Sciatic nerve (tissue), 2 donors: ENCODE measurements at places on chromosomes 11 and 22.
A peak's percentile ranks its signal among the peaks of the same experiment; 100 is the strongest.

GRCh38 chr11:8709002-8709672 is 26.5 kb downstream of the RPL27A start:
- peak; percentile 95 for DNase-seq

GRCh38 chr11:103465555-103466140 is 356.4 kb downstream of the DYNC2H1 start:
- no peak for DNase-seq

DNA sequence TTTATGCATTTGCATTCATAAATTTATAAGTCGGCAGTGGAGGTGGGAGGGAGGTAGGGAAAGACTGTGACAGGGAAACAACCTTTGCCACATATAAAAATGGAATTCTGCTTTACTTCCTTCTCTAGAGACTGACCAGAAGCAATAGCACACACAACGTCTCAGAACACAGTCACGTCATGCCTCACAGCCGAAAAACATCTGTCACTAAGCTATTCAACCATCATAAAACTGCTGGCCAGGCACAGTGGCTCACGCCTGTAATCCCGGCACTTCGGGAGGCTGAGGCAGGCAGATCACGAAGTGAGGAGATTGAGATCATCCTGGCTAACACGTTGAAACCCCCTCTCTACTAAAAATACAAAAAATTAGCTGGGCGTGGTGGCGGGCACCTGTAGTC is 101.0 kb upstream of the CHRM4 start:
- DNase-seq, result no peak

DNA sequence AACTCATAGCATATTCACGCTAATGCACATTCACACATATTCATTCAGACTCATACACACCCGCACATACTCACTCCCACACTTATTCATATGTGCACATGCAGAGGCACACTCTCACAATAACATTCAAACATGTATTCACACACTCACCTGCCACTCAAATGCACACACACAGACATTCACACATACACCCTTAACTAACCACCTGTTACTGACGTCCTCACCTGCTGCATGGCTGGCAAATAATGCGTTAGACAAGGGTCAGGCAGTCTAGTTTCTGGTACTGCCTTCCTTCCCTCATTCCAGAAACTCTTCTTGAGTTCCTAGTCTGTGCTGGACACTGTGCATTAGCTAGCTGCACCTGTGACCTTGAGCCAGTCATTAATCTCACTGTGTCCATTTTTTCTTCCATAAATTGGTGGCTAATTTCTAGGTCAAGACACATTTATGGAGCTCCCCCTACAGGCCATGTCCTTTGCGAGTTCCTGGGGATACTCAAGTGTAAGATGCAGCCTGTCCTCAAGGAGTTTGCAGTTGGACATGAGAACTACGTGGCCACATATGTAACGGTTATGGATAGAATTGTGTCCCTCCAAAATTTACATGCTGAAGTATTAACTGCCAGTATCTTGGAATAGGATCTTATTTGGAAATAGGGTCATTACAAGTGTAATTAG is 34.5 kb upstream of the SEZ6L start:
- DNase-seq, result no peak

DNA sequence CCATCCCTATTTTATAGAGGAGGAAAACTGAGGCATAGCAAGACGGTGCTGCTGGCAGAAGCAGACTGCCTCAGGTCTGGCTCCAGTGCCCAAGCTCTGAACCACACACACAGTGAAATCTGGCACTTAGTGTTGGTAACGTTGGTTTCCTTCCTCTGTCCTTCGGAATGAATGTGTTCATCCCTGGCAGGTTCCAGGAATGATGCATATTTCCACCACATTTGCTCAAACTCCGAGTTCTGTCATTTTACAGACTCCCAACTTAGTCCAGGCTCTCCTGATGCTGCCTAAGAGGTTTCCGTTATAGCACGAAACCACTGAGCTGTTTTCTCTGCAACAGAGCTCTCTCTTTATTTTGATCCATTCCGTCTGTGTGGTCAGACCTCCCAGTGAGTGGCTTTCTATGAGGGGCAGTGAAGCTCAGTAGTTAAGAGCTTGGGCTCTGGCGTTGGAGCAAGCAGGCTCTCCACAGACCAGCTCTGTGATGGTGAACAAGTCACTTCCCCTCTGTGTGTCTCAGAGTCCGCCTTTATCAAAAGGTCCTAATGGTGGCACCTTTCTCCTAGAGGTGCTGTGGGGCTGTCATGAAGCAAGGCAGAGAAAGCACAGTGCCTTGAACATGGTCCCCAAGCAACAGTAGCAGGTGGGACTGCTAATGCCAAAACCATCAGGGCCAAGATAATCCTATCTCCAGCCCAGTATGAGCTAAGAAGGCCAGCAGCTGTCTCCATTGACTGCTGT is 200.3 kb downstream of the MYO18B start:
- DNase-seq, result no peak

DNA sequence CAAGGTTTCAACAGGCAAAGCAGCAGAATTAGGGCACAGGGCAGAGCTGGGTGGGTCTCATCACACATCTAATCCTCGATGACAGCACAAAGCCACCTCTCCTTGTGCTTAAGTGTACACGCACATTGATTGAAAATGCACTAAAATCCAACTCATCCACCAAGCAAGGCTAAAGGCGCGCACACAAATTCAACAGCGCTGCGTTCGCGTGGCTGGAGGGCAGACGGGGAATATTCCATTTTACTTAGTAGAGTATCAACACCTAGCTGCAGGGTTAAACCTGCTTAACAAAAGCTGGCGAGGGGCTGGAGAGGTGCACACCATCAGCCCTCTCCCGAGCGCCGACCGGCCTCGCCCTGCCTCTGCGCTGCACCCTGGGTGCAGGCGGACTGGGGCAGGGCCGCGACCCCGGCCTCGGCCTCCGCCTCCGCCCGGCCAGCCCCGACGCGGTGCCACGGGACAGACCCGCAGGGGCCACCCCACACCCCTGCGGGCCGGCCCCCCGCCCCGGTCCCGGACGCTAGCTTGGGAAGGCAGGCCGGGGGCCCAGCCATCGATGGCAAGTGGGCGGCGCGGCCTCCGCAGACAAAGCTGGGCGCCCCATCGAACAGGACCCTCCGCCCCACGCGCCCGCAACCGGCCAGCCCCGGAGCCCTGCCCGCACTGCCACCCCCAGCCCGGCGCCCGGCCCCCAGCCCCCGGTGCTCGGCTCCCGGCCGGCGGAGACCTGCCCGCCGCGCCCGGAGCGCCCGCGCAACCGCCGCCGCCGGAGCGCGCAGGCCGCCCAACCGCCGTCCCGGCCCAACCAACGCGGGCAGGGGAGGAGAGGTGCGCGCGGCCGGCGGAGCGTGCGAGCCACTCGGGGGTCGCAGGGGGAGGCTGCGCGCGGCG is 929 bp downstream of the PRDM10 start:
- peak; percentile 73 for DNase-seq

DNA sequence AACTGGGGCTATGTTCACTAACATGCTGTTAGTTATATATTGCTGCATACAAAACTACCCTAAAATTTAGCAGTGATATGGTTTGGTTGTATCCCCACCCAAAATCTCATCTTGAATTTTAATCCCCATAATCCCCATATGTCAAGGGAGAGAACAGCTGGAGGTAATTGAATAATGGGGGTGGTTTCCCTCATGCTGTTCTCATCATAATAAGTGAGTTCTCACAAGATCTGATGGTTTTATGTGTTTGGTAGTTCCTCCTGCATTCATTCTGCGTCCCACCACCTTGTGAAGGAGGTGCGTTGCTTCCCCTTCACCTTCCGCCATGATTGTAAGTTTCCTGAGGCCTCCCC is 10.0 kb upstream of the PATL1 start:
- no peak for DNase-seq

DNA sequence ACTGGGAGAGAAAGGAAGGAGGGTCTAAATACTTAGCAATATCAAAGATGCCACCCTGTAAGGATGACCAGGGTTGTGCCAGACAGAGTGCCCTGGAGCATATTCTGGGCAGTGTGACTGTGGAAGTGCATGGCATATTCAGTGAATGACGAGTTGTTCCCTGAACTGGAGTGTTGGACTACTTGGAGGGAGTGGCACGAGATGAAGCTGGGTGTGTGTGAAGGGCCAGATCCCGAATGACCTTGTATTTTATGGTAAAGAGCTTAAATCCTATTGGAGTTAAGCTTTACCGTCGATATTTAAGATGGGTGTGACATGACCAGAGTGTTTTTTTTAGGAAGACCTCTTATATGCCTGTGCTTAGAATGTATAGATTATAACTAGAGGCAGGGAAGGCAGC is 48.8 kb downstream of the STIM1 start:
- DNase-seq, result no peak

GRCh38 chr11:79054636-79055035 is 386.2 kb downstream of the TENM4 start:
- DNase-seq, result no peak

GRCh38 chr11:103534191-103534590 is 425.0 kb downstream of the DYNC2H1 start:
- no peak for DNase-seq

DNA sequence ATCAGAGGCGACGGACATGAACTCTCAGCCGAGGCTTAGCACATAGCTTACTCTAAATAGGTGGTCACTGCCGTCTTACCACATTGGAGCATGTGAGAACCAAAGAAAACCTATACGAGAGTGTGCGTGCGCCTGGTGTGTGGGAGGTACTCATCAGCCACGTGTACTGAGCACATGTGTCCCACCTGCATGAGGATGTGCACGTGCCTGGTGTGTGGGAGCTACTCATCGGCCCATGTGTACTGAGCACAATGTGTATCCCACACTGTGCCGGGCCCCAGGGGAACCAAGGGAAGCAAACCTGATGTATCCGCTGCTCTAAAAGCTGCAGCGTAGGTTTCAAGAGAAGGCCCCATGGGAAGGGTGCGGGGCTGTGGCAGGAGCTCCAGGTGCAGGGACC is 56.4 kb downstream of the ANO1 start:
- DNase-seq, result no peak

GRCh38 chr11:112176077-112176476 is 765 bp downstream of the BCO2 start:
- DNase-seq, result no peak

- DNase-seq, result no peak
These were observed 60.3 kb downstream of the CECR2 start for GRCh38 chr22:17429516-17429915.

DNA sequence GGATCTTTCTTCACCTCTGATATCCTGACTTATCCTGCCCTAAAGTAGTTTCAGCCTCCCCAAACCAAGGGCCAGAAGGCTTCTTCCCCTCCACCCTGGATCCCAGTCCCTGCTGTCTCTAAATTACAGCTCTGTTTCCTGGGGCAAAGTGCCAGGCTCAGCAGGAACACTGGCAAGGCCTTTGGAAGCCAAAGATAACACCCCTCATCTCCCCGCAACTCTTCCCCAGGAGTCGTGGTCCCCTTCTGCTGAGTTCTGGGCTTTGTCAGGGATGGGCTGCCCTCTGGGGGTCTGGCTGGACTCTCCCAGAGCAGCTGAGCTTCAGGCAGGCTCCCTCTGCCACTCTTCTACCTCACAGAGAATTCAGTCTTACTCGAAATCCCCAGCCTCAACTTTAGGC is 53.8 kb upstream of the AMPD3 start:
- no peak for DNase-seq

GRCh38 chr11:11963842-11964773 is 44.3 kb downstream of the DKK3 start:
- no peak for DNase-seq

DNA sequence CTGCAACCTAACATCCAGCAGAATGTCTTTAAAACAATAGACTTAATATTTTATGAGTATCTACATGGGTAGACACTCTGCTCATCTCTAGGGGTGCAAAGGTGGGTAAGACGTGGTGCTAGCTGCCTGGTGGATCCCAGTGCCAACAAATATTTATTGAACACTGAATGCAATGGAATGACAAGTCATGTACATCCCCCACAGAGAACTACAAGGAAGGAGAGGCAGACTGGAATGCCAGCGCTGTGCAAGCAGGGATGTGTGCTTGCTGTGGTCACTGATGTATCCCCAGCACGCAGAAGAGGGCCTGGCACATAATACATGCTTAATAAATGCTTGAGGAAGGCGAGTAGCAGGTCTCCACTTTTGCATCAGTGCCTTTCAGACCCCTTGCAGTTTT is 61.9 kb downstream of the CD6 start:
- DNase-seq, result no peak

DNA sequence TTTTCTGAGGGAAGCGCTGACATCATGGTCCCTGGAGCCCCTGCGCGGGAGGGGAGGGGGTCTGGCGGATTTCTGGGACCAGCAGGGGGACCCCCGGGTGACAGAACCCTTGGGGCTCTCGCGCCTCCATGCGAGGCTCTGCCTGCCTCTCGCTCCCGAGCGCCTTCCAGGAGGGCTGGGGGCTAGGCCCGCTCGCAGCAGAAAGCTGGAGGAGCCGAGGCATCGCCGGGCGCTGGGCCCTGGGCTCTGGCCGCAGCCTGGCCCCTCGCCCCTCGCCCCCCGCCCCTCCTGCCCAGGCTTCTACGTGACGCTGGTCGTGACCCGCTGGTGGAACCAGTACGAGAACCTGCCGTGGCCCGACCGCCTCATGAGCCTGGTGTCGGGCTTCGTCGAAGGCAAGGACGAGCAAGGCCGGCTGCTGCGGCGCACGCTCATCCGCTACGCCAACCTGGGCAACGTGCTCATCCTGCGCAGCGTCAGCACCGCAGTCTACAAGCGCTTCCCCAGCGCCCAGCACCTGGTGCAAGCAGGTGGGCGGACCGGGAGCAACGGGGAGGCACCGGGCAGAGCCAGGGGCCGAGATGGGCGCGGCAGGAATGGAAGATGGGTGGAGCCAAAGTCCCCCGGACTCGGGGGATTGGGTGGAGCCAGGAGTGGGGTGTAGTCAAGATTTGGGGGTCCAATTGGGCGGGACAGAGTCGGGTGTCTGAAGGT is 5.4 kb downstream of the BEST1 start:
- DNase-seq, result no peak

DNA sequence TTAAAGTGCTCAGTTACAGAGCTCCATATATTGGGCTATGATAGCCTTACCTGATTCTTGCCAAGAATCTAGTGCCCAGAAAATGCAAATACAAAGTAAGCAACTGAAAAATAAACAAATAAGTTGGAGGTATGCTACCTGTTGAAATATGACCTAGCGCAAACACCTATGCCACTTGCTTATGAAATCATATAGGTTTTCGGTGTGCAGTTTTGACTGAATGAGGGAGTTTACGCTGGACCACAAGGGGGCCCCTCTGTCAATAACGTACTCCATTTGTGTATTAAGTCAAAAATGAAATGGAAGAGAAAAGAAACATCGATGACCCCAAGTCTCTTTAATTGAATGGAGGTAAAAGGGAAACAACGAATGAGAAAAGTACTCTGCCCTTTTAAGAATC is 84.9 kb upstream of the TRIM77 start:
- DNase-seq, result no peak

DNA sequence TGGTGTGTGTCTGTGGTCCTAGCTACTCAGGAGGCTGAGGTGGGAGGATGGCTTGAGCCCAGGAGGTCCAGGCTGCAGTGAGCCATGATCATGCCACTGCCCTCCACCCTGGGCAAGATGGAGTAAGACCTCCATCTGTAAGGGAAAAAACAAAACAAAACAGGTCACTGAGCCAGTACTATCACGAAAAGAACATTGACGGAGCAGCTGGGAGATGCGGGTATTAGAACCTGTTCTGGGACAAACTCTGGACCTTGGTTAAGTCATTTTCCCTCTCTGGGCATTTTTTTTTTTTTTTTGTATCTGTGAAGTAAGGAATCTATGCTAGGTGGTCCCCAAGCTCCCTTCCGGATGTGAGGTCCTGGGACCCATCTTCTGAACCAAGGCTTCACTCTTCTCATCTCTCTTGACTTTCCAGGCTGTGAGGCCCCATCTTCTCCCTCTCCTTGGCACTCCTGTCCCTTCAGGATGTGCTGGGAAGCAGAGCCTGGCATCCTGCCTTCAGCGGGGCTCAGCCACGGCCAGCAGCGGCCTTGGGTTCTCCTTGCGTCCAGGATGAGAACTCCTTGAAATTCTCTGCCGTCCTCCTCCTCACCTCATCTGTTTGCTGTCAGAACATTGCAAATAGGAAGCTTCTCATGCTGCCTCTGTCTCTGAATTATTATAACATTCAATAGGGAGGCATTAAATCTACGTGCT is 130.8 kb downstream of the GRIK4 start:
- DNase-seq, result no peak
